AML-193 (cell line): ENCODE measurements at places on chromosomes 1 and 21.
A peak's percentile ranks its signal among the peaks of the same experiment; 100 is the strongest.

GRCh38 chr1:68820151-68820550, 323.3 kb upstream of the DEPDC1 start:
- DNase-seq, result no peak

DNA sequence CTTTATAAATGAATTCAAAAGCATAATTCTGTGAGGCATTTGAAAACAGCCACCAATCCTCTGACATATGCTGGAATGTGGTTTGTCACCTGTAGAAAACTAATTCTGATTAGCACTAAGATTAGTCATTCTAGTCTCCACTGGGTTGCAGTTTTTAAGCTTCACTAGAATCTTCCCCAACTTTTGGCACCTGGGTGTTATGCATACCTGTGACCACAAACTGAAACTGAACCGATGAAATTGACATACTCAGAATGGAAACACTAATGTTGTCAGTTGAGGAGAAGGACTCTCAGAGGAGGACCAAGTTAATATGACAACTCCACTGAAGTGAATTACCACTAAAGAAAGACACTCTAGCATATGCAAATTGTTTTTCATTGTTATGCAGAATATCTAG, 285.8 kb upstream of the NEGR1 start:
- no peak for DNase-seq

GRCh38 chr1:212951126-212951946, 995 bp downstream of the VASH2 start:
- DNase-seq, result no peak

DNA sequence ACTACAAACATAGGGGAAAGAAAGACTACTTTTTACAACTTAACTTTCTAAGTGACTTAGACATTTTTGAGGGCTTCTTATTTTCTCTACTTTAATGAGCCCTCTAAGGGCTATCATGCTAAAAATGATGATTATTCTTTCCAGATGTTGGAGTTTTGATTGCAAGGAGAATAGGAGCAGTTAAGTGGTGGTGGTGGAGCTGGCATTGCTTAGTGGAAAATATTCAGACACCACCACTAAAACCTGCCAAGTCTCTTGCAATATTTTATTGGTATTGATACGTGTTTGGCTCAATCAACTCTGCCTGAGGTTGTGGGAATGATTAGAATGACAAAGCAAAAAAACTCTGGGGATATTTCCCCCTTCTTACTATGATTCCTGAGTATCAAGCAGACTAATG, 82.6 kb upstream of the PTGFR start:
- no peak for DNase-seq

- DNase-seq, result no peak
These were observed 91.6 kb upstream of the COL6A1 start for GRCh38 chr21:45889961-45890360.

DNA sequence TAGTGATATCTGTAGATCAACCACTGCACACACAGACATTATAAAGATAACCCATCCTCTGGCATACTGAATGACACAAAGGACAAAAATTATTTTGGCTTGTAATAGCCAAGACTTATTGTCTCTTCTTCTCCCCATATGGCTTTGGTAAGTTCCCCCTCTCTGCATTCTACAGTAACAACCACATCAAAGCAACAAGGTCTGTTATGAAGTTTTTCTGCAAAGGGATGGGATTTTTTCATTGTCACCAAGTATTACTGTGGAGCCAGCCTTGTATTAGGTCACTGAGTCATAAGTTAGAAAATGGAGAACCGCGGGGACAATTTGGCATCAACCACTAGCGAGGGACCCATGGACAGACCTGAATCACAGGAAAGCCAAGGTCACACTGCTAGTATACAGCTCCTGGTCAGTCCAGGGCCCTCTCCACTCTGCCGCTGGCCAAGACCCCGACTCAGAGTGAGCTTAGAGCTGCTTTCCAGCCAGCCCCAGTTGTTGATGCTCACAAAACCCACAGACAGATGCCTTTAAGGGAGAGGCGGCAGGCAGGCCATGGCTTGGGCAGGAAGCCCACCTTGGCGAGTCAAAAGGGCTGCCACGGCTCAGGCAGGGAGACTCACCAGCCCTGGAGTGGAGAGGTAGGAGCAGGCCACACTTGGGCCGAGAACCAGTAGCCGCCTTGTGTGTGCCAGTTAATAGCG, 6.0 kb downstream of the PABPC4 start:
- DNase-seq, result no peak

- no peak for DNase-seq
These were observed 32.7 kb upstream of the GRHL3 start for GRCh38 chr1:24286246-24287010.

DNA sequence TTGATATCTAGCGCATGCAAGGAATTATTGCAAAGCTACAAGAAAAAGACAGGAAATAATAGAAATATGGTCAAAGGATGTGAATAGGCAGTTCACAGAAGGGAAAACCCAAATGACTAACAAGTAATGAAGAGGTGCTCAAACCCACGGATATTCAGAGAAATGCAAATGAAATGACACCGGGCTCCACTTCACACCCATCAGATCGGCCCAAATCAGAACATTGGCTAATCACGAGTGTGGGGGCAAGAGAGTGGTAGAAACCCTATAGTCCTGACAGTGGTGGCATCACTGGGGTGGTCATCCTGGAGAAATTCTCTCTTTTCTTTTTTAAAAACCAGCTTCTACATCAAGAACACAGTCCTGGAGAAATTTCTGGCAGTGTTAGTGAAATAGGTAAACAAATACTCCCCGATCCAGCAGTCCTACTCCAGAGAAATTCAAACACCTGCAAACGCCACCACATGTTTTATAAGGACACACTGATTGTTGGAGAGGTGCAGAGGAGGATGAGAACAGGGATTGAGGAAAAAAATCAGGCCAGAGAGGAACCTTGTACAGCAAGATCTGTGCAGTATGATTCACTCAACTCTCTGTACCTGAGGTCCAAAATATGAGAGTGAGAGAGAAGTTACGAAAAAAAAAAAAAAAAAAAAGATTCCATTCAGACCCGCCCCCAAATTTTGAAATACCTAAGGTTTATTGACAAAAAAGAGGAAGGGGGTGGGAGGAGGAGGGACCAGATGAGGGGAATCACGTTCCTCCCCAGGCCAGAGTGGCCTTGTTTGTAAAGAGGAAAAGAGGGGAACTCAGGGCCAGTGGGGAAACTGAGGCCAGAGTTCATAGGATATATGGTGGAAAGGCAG, 9.2 kb upstream of the TNFRSF1B start:
- peak; percentile 63 for DNase-seq

- no peak for DNase-seq
These were observed 25.2 kb upstream of the TTC22 start for GRCh38 chr1:54826226-54826816.

DNA sequence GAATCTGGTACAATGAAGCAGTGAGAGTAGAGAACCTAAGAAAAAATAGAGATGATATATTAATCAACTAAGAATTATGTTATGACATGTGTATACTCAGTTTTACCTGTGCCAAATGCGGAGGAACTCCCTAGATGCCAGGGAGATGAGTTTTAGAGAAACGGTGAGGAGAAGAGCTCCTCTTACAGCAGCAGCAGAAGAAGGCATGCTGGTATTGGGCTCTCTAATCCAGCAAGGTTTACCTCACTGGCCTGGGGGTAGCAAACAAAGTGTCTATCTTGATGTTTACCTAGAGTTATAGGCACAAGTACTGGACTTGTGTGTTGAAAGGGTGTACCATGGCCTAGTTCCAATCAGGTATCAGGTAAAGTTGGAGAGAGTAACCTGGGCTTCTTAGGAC, 28.9 kb upstream of the DEPDC1 start:
- no peak for DNase-seq

- peak; percentile 86 for DNase-seq
These were observed at the start of gene PEX14 for GRCh38 chr1:10474613-10475507. PEX14 (plus strand) TSS chr1:10474950; CDS start chr1:10474967, 17 bp downstream.

DNA sequence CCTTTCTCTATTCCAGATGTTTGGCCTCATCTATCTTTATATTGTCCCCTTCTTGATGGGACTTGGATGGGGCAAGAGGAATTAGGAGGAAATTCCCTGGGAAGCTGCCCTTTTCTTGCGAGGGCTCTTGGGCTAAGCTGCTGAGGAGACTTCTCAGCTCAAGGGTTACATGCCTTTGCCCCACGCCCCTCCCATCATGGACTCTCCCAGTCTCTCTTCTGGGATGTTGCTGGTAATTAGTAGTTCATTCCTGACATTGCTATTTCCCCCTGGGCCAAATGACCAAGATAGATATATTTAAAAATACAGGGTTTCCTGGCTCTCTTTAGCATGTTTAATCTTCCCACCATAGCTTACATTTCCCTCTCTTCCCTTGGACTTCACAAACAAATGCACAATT, 90.6 kb upstream of the RALGPS2 start:
- DNase-seq, result no peak

DNA sequence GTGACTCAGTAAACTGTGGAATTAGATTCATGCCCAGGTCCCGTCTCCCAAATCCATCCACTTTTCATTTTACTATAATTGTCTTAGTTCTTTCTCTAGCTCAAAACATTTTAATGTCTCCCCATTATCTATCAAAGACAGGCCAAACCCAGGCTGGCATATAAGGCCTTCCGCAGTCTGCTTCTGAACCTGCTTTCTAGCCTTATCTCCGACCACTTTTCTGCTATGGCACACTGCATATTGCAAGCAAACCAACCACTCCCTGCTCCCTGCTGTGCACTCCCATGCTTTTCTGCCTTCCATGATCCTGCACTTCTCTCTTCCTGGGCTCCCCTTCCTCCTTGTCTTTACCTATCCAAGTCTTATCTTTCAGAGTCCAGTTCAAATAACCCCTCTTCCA, 17.3 kb upstream of the PIGM start:
- no peak for DNase-seq

DNA sequence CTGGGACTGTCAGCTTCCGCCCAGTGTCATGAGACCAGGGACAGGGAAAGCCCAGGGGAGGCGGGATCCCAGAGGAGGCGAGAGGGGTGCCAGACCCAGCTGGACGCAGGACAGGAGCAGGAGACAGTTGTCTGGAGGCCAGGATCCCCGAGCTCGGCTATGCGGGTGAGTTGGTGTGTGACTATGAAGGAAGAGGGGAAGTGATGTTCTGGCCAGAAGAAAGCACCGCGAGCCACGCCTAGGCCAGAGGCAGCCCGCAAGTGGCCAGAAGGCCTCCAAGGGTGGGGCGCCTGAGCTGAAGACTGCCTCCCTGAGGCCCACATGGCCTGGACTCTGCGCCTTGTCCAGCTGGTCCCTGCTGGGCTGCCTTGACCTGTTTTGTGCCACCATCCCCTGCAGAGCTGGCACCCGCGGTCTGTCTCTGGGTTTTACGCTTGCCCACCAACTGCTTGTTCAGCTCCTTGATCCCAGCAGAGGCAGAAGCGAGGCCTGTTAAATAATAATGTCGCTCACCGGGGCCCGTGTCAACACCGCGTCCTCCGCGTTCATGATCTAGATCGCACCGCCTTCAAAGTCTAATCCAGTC, 85.2 kb upstream of the ACTL8 start:
- no peak for DNase-seq
